ENCODE measurements at places on chromosomes 2 and 18.

DNA sequence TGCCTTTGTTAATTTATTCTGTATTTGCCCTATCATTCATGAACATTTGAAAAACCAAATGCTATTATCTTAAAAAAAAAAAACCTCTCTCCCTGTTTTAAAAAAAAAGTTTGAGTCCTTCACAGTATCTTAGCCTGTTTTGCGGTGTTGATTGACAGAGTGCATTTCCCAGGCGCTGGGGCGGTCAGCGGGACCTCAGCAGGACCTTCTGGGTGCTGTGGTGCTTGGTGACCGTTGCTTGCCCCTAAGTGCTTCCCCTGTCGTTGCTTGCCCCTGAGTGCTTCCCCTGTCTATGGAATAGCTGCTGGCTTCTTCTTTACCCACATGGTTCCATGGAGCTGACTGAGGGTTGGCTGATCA, 12.1 kb downstream of the ATP6V1C2 start:
- no peak for DNase-seq

- no peak for DNase-seq
These were observed 59.0 kb downstream of the E2F6 start for GRCh38 chr2:11406958-11407381.

- DNase-seq, result no peak
These were observed 52.9 kb upstream of the NABP1 start for GRCh38 chr2:191625016-191625415.

DNA sequence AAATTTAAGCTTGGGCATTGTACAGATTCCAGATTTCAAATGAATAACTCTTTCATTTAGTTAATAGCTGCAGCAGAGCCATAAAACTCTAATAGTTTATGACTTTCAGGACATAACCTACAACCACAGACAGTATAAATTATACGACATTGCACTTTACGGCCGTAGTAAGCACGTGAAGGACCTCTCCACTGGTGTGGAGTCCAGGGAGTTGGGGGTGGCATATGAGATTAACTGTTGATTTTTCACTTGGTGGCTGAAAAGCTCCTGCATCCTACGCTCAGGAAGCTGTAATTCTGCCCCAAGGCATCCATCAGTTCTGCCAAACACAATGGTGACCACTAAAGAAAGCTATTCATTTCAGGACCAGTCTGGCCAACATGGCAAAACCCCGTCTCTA, 376.2 kb downstream of the SOX11 start:
- no peak for DNase-seq

GRCh38 chr2:47079515-47080412, 75.3 kb downstream of the STPG4 start:
- no peak for DNase-seq

DNA sequence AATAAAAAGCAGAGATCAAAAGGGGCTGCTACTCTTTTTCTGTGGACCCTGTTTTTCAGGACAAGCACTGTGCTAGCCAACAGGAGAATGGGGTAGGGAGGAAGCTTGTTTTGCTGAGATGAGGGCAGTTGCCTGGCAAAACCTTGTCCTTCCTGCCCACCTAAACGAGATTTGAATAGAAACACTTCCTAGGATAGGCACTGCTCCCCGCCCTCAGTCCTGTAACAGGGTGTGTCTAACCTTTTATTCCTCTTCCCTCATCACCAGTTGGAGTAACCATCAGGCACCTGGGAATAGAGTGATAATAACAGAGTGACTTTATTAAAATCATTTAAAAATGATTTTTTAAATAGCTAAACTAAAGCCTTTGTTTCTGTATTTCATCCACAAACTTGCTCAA, 368.8 kb downstream of the LNPK start:
- DNase-seq, result no peak

GRCh38 chr2:210445116-210445707, 31.3 kb downstream of the LANCL1 start:
- no peak for DNase-seq

GRCh38 chr2:224971214-224971613, 71.1 kb downstream of the DOCK10 start:
- no peak for DNase-seq

DNA sequence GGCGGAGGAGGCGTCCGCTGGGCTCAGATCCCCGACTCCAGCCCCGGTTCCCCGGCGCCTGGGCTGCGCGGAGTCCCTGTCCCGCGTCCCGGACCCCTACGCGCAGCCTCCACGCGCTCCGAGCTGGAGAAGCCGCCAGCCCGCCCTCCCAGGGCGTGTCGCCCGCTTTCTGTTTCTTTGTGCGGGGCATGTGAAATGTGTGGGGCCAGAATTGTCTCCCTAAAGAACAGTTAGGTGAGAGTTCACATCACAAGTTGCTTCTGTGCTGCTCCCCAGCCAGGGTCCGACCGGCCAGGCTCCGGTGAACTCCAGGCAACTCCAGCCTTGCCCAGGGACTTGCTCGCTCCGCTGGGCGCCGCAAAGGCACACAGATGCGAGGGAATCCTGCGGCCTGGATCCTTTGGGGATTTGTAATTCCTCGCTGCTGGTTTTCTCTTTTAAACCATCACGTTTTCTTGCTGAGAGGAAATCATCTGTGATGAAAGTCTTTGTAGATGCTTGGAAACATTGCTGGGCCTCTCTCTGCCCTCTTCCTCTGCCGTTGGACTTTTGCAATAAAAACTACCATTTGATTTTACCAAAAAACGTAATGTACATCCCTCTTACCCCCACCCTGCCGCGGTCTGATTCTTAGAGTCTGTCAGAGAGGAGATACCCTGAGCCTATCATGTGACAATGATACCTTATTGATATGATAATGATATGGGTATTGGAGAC, 631 bp downstream of the GYPC start:
- DNase-seq, result no peak

- DNase-seq, result no peak
These were observed 199.5 kb downstream of the SETBP1 start for GRCh38 chr18:44880170-44880569.

DNA sequence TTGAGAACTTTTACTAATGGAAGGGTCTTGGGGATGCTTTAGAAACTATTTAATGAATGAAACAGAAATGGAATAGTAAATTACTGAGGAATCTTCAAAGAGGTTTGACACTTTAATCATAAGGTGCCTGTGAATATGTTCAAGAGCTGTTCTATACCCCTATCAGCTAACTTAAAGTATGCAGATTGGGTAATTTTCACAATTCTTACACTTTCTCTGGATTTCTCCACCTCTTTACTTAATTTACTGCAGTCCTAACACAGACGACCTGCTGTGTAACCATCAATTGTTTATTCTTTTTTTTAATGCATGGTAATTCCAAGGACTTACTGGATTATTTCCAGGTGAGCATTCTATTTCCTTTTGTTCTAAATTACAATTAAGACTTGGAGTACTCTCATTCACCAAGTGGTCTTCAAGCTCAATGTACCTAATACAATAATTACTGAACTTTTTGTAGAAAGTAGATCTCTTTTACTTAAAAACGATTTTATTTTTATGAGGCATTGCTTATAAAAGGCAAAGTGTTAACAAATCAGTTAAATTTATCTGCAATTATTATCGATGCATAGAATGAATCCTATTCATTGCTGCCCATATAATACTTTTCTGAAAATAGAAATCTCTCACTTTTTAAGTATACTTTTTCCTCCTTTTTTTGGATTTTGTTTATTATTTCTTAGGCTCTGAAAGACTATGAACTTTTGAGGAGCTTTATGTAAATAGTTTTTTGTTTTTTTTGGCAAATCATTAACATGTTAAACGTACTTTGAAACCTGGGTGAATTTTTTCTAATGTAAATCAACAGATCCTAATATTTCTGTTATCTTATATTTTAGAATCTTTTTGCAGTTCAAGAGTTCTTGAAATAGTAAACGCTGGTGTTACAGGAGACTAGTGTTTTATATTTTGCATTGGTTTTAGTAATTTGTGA, 5.5 kb downstream of the VSNL1 start:
- no peak for DNase-seq

- DNase-seq, result no peak
These were observed 70.7 kb downstream of the CALCRL start for GRCh38 chr2:187377340-187377739.

GRCh38 chr2:241227594-241227993, 39.1 kb downstream of the ANO7 start:
- no peak for DNase-seq

DNA sequence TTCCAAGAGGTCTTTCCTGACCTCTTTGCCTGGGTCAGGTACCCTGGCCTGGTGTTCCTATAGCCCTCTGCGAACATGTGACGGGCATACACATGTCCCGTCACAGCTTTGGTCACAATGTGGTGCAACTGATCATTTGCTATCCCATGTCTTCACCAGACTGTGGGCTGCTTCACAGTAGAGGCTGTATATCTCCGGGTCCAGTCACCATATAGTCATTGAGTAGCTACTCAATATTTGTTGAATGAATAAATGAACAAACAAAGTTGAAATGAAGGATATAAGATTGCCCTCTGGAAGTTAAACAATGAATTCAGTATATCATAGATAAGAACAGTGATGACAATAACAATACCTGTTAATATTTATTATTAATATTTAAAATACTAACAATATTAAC, 16.8 kb downstream of the AOX1 start:
- no peak for DNase-seq

- DNase-seq, result no peak
These were observed 753 bp upstream of the HOXD3 start for GRCh38 chr2:176156301-176156806.

DNA sequence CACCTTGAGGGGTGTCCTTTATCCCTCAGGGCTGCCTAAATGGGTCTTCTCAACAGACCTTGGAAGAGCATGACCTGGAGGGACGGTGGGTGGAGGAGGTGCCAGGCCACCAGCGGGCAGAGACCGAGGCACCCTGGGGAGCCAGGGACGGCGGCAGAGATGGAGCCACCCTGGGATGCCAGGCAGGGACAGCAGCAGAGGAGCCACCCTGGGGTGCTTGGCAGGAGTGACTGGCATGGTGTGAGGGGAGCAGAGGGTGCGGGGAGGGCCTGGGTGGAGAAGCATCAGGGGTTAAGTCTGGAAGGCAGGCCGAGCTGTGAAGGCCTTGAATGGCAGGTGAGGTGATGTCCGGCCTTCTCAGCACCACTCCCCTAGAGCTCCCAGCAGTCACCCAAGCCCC, 56.1 kb downstream of the CIB4 start:
- DNase-seq, result no peak

GRCh38 chr2:160200921-160201320, 849 bp upstream of the ITGB6 start:
- no peak for DNase-seq

- no peak for DNase-seq
These were observed 172.1 kb downstream of the SETBP1 start for GRCh38 chr18:44852818-44853217.
